ENCODE measurements at places on chromosomes 12 and 14.

- DNase-seq: no peak
Measured at GRCh38 chr14:24680516-24680915, 46.5 kb upstream of the GZMB start.

- no peak for DNase-seq
Measured at GRCh38 chr12:92784797-92785562, 82.2 kb downstream of the PLEKHG7 start.

DNA sequence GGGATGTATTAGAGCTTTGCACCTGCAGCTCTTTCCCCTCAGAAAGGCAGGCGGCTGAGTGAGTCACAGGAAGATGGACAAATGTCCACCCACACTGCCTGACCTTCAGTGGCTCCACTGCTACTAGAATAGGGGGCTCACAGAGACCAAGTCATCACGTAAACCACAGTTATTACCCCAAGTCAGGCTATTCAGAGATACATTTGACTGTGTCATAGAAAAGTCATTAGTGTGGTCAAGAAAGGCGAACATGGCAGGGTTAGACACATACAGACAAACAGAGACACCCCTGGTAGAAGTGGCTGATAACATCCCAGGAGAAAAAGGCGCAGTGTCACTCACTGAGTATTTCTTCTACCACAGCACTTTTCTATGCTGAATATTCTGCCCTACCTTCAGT is 36.0 kb downstream of the GCH1 start:
- no peak for DNase-seq

DNA sequence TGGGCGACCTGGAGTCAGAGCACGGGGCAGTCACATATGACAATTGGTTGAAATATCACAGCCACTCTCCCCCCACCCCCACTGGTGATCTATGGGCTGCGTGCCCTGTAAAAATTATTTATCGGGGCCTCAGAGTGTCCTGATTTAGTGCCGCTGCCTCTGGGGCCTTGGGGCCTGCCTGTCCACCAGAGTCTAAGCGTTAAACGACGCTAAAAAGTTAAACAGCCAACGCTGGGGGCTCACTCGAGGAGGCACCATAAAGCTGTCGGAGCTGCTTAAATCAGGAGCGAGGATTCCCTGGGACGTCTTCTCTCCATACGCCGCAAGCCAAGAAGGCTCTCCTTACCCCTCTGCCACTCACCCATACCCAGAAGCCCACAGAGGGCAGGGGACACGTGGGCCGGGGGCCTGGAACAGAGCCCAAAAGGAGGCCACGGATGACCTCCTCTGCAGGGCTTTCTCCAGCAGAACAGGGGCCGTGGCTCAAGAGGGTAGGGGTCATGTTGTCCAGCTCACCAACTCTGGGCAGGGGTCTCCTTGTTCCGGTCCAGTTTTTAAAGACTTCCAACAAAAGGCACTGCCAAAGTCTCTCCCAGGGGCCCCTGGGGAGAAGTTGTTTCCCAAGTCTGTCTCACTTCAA is 42.2 kb downstream of the SMUG1 start:
- no peak for DNase-seq

DNA sequence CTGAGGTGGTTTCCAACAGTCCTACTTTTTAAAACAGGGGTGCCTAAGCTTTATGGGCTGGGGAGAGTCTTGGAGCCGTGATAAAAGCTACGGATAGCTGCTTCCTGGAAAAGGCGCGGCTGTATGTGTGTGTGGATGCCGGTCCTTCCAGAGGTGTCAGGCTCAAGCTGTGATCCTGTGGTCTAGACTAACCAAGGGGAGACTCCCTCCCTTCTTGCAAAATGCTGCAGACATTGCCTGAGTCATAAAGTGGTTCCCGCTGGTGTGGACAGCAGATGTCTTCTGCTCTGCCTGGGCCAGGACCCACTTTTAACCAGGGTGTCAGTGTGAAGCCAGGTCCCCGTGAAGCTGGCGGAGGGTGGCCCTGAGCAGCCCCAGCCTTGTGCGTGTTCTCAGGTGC is 37.8 kb downstream of the CCDC92 start:
- DNase-seq: no peak

DNA sequence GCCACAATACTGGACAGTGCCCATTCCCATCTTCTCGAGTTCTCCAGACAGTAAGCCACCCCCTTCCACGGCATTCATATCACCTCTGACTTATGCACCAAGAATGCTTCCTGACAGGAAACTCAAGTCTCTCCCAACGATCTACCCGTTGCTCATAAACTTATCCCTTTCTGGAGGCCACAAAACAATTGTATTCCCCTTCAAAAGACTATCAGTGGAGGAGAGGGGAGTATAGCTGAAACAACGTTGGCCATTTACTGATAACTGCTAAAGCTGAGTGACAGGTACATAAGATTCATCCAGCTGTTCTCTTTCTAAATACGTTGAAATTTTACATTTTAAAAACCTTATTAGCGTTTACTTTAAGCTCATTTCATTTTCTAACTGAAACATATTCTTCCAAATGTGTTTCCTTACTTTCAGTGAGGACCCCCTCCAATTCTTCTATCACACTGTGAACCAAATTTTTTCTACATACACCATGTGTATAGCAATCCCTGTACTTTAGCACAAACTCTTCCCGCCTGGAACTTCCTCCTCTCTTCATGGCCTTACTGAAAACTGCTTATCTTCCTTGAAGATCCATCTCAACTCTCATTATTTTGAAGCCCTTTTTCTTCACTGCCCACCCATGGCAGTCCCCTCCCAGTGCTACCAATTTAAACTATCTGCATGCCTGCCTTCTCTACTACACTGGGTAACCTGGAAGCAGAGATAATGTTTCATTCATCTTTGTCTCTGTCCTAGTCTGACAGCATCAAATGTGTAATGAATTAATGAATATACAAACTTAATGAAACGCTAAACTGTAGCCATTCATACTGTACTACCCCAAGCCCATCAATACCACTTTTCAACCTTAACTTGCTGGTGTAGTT is 28.8 kb downstream of the ATXN2 start:
- DNase-seq: no peak

- no peak for DNase-seq
Measured at GRCh38 chr14:56119201-56119981, 1.2 kb downstream of the PELI2 start.

DNA sequence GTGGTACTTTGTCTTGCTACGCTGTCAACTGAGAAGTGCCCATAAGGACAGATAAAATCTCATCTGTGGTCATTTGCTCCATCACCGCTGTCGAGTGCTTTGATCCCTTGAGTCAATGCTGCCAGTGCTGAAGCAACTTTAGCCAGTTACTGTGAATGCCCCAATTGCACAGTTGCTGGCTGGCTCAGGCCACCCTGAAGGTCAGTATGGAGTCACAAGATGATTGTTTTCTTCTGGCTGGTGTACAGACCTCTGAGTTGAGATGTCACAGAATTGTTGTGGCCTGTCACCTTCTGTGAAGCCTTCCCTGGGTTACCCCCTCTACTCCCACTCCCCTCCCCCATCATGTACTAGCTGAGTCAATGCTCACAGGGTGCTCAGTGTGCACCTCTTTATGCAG is 92.9 kb downstream of the PELI2 start:
- no peak for DNase-seq

GRCh38 chr12:52984136-52984535 is 22.1 kb upstream of the EIF4B start:
- no peak for DNase-seq

DNA sequence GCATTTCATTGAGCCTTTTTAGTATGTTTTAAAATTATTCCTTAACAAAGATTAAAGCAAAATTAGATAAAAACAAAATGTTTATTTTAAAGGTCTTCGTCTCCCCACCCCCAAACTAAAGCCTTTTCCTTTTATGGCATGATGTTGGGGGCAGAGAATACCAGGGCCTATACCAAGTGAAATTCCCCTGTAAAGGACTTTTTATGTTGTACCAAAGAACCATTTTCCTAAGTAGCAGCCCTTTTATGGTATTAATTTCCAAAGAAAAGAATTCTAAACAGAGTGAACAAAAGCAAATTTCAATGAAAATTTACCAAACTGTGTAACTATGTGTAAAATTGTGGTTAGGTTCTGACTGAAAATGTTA is 71.9 kb upstream of the GNPNAT1 start:
- no peak for DNase-seq

DNA sequence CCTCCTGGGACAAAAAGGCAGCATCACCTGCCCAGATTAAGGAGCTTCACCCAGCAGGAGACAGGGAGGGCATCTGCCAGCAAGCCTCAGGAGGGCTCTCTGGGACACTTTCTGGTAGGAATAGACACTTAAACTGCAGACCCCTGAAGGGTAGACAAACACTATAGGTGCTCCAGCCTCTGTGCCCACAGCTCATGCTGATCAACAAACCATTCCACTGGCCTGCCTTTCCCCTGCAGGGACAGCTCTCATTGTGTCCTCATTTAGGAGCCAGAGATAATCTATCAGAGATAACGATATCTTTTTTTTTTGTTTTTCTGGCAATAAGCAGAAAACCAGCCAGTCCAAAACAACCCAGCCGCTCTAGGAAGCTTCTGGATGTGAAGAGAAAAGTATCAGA is 251.8 kb upstream of the CCDC196 start:
- DNase-seq: no peak

DNA sequence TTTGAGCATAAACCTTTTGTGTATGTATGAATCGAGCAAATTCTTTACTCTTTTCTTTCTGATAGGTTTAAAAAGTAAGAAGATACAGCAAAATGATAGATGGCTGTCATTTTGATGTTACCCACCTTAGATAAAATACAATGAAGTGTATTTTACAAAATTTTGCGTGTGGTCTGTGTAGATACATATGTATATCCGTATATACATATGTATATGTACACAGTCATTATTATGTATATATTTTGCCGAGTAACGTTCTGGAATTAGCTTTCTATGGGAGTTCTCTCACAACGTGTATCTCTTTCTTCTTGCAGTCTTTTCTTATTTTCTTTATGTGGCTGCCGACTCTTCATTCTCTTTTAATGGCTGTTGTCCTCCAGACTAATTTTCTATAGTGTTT is 32.4 kb upstream of the CHPT1 start:
- DNase-seq: no peak

- DNase-seq: no peak
Measured at GRCh38 chr14:89621009-89621421, 204.0 kb upstream of the FOXN3 start.

DNA sequence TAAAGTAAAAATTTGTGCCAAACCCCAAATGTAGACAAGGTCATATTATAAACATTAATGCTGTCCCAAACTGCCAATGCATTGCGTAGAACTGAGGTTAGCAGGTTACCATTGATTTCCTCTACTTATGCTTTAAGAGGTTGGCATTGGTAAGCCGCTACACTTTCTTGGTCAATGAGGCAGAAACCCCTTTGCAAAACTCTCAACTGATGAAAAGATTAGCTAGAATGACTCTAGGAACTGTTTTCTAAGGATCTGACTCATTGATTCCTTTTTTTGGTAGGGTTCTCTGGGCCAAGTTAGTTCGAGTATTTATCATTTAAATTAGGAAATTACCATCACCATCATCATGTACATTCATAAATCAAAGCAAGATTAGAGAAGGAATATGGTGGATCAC is 44.6 kb downstream of the HMGA2 start:
- DNase-seq: no peak

DNA sequence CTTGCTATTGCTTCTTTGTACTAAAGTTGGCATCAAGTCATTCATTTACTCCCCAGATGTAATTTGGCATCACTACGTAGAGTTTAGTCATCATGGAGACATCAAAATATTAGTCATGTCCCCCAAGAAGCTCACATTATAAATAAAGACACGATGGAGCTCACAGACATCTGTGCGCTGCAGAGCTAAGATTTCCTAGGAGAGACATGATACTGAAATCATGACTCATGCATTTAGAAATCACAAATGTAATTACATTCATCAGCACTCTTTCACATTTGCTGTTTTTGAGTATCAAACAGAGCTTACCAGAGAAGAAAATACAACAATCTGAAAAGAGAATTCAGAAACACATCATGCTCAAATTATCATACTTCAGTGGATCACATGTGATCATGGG is 169.8 kb downstream of the LRIG3 start:
- DNase-seq: no peak

GRCh38 chr14:100303179-100303578 is 3.1 kb downstream of the SLC25A29 start:
- DNase-seq: no peak

DNA sequence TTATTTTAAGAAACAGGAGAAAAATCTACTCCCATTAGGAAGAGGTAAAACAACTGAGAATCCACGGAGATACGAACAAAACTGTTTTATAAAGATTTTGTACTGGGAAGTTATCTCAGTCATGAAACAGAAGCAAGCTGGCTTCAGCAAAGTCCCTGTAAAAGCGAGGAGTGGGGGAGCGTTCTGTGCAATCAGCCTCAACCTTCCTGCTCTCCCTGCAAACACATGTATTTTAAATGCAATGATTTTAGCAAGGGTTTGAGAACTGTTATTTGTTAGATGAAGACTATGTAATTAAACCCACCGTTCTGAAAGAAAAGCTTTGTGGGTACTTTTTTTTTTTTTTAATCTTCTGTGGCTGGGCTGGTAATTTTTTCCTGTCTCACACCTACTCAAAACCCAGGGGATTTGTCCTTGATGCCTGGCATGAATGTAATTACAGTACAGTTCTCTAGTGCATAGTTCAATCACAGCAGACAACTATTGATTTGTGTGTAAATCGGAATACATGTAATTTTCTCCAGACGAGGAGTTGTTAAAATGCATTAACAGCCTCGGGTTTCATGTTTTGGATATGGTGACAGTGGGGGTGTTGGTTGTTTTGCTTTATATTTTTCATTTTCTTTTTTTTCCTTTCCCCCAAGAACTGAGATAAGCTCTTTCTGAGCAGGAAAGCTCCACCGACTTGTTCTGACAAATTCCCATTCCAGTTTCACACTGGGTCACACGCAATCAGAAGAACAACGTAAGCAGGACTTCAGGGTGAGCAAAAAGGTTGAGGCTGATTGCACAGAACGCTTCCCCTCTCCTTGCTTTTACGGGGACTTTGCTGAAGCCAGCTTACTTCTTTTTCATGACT is 153.6 kb downstream of the PHLDA1 start:
- DNase-seq: no peak

DNA sequence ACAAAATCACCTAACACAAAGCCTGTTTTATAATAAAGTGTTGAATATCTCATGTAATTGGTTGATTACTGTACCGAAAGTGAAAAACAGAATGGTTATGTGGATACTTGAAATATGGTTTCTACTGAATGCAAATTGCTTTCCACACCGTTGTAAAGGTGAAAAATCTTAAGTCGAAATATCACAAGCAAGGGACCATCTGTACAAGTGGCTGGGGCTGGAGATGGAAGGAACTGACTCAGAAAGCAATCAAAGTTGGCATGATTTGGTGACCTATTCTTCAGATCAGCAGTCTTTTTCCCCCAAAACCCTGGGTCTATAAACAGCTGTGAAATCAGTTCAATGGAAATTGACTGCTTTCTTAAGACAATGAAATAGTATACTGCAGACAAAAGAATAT is 3.6 kb downstream of the CBX5 start:
- no peak for DNase-seq

DNA sequence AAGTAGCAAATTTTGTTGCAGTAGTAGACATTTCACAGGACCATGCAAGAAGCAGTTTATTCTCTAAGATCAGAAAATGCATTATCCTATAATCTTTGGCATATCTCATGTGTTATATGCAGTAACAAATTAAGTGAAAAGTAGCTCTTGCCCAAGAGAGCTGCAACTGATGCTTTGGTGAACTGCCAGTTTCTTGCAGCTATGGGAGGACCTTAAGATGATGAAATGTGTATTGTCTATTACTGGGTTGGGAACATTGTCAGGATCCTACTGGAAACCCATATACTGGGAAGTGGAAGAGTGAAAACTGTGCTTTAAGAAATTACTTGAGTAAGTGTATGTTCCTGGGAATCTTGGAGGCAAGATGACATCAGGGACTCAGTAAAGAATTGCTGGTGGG is 238.8 kb downstream of the DACT1 start:
- DNase-seq: no peak
